ENCODE measurements at places on chromosomes 6 and 20. TPM values are rescaled to one million over a fixed set of nuclear protein-coding genes. Genes with fewer than 3 reads are reported as not detected.
A peak's percentile ranks its signal among the peaks of the same experiment; 100 is the strongest.

GRCh38 chr6:6676910-6677441, 88.5 kb downstream of the LY86 start:
- DNase-seq, result peak; percentile 78

GRCh38 chr6:111823831-111824607, 49.2 kb downstream of the FYN start:
- DNase-seq, result no peak

RAMACL gene
- 0.95 TPM for total RNA-seq

DNA sequence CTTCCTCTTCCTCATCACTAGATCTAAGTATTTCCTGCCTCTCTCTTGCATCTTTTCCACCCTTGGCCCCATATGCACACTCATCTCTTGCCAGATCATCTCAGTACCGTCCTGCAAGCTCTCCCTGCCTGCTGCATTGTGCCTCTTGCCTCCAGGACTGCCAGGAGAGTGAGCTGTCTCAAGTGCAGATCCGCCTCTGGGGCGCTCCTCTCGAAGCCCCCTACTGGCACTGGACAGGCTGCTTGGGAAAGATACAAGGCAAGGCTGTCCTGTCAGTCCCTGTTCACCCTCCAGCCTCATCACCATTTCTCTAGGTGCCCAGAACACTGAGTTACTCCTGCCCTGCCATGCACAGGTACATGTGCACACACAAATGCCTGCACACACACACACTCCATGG, 10.2 kb downstream of the SYNDIG1 start:
- no peak for DNase-seq

- DNase-seq, result no peak
These were observed 23.4 kb downstream of the FAM217A start for GRCh38 chr6:4055420-4056041.

GRCh38 chr6:138795809-138796603, at the start of gene ECT2L:
ECT2L (plus strand) TSS chr6:138796087; CDS start chr6:138813275, 17,188 bp downstream.
- no peak for DNase-seq

GRCh38 chr20:18986895-18987580, 173.5 kb downstream of the SCP2D1 start:
- DNase-seq, result no peak

GRCh38 chr20:14643556-14643955, 306.1 kb upstream of the FLRT3 start:
- DNase-seq, result no peak

- DNase-seq, result no peak
These were observed 1.6 kb upstream of the PBOV1 start for GRCh38 chr6:138219901-138220300.

- DNase-seq, result no peak
These were observed 345.8 kb upstream of the PRND start for GRCh38 chr20:4375881-4376280.

DNA sequence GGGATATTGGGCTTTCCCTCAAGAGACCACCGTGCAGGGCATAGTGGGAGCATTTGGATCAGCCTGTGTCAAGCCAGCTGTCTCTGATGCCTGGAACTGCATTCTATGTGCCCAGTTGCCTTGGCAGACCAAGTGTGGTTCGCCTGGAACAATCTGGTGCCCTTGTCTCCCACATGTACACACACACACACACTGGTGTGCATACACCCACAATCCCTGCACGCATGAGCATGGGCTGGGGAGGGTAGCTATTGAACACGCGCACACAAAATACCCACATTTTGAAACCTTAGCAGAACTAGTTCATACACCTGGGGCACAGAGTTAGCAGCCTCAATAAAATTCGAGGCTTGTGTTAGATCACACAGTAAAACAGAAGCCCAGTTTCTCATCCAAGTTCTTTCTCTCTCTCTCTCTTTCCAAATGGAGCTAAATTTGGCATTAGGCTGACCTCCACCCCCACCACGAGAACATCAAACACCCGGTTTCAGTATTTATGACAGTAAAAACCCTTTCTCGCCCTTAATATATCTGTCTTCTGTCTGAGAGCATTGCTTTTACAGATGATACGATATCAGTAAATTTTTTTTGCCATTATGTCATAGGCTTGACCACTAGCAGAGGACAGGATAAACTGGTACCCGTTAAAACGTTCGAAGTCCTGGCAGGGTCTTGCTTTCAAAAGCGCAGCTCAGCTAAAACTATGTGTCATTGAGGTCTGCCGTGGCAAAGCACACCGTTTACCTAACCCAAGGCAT, 18.2 kb upstream of the NFATC2 start:
- DNase-seq, result no peak

UBE2V1 gene
- 150 TPM for total RNA-seq

- DNase-seq, result peak; percentile 68
These were observed 369.0 kb downstream of the THBS2 start for GRCh38 chr6:168884646-168885086.

- DNase-seq, result no peak
These were observed 41.7 kb upstream of the CITED2 start for GRCh38 chr6:139416146-139416545.

DNA sequence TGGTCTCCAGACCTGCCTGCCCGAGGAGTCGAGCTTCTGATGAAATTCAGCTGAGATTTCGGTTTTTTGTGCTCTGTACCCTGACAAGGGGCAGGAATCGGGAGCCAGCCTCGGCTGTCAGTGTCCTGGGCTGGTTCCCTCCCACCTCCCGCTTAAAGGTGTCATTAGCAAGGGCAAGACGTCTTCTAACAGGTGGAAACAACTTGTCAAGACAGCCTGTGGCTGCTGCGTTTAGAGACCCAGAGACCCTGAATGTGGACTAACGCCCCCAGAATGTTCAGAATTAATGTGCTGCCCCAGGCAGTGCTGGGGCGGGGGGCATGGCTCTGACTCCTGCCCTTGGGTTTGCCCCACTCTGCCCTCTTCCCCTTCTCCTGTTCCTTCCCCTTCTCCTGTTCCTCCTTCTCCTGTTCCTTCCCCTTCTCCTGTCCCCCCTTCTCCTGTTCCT, 69.7 kb downstream of the PHACTR3 start:
- DNase-seq, result no peak

DNA sequence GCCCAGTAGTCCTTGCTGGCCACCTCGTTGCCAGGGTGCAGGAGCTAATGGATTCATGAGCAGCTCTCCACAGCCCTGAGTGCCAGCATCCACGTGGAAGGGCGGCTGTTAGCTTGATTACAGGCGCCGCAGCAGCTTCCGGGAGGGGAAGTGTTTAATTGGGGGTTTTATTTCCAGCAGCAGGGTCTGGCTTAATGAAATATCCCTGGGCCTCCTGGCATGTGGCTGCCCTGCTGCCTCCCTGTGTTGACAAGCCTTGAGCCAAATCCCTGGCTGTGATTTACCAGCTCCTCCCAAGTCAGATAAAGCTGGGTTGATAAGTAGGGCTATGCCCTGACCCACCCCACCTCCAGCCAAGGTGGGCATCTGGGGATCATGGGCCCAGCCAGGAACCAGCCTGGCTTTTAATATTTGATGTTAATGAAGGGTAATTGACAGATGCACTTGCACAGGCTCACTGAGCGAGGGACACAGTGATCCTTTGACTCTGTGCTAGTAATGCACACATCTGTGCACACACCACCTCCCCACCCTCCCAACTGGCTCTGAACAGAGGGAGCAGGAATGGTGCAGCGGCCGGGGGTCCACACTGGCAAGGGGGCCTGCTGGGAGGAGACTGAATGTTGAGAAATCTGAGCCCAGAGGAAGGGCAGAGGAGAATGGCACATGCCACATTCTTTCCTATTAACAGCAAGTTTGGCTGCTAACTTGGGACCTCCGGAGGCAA, 13.6 kb downstream of the GLP1R start:
- DNase-seq, result no peak

DNA sequence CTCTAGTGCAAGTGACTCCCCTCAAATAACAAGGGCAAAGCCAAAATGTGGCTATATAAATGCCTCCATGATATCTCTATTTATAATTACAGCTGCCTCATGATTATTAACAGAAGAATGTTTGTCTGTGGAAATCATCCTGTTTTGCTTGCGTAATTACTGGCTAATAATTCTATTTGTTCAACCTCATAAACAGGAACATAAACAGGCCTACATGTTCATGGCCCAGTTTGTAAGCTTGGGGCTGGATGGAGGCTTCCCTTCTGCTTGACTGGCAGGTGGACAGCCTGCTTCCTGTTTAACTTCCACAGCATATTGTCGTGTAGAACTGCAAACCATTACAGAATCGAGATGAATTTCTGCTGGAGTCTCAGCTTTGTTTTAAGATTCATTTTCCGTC, 766.0 kb upstream of the MAP3K7 start:
- no peak for DNase-seq

FAM83D gene
- total RNA-seq, result 10.5 TPM

FOXQ1 gene
- total RNA-seq, result not detected

GRCh38 chr6:167574431-167575151, 249.7 kb downstream of the TTLL2 start:
- no peak for DNase-seq

GRCh38 chr6:17885889-17886576, 101.4 kb downstream of the KIF13A start:
- no peak for DNase-seq

DNA sequence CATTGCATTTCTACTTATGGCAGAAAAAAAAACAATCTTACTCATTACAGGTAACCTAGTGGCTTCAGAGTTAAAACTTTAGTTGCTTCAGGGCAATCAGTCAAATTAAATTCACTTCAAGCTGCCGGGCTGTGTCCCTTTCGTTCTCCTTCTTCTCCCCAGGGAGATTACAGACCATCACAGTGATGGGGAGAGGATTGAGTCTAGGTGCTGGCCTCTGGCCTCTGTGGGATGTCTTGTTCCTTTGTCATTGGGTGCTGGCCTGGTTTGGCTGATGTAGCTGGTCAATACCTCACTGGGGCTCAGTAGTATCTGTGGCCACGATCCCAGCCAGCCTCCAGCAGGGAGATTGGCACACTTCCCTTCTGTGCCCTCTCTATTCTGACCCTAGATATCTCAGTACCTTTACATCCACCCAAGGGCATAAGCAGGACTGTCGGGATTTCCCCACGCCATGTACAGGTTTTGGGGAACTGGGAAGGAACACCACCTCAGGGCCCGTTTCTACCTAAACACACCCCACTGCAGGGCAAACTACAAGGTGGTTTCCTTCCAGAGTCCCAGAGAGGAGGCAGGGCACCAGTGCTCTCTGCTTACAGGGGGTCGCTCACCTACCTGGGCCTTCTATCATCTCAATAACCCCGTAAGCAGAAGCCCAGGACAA, 15.4 kb downstream of the FYN start:
- DNase-seq, result no peak
